ENCODE measurements at places on chromosomes 7 and 10.
A peak's percentile ranks its signal among the peaks of the same experiment; 100 is the strongest.

- peak; percentile 61 for DNase-seq
Observed at GRCh38 chr7:91852263-91852741, 28.2 kb downstream of the MTERF1 start.

- DNase-seq: no peak
Observed at GRCh38 chr7:103955985-103956384, 33.5 kb downstream of the RELN start.

DNA sequence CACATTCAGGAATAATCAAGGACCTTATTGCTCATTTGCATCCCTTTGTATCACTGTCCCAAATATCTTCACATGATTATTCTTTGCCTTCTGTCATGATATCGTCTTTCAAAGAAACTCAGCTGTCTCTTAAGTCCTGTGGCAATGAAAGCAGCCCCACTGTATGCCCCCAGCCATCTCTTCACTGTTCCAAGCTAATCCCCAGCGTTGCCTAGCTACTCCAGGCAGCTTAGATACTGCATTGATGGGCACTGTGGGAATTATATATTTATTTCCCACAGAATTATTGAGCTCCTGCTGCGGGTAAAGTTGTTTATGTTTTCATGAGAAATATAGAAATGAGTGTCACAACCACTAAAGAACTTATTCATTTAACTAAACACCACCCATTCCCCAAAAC lies 38.8 kb downstream of the SND1 start:
- no peak for DNase-seq

- DNase-seq: no peak
Observed at GRCh38 chr7:99594948-99595745, 2.9 kb upstream of the TMEM225B start.

DNA sequence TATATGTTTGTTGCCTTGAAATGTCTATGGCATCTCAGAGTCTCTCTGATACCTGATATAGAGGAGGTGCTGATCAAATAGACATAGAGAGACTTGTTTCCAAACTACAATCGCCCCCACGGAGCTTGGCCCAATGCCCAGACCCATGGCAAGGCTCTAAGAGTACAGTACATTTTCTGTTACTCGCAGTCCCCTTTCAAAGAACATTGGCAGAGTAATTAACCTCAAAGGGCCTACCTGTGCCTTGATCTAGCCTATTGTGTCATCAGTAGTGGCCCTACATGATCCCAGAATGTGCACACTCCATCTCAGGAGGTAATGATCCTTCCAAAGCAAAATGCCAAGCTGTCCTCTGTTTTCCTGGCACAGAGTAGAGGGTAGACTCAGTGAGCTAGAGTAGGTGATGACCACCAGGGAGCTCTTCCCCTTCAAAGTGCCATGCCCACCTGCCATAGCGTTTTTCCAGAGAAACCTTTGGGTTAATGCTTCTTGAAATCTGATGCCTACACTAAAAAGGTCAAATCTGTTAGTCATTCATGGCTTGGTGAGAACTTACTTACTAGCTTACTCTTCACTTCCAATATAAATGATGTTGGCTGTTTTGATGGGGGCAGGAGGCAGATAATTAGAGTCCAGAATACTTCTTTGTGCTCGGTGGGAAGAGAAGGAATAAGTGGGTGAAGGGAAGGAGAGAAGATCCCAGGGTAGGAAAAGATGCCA lies 41.2 kb upstream of the ACSL5 start:
- no peak for DNase-seq
